ENCODE measurements at places on chromosomes 5 and 9. TPM values are rescaled to one million over a fixed set of nuclear protein-coding genes. Genes with fewer than 3 reads are reported as not detected.

GRCh38 chr9:3475300-3476020, 50.3 kb downstream of the RFX3 start:
- no peak for DNase-seq

GRCh38 chr5:113271015-113271414, 163.8 kb downstream of the TSSK1B start:
- no peak for DNase-seq

DNA sequence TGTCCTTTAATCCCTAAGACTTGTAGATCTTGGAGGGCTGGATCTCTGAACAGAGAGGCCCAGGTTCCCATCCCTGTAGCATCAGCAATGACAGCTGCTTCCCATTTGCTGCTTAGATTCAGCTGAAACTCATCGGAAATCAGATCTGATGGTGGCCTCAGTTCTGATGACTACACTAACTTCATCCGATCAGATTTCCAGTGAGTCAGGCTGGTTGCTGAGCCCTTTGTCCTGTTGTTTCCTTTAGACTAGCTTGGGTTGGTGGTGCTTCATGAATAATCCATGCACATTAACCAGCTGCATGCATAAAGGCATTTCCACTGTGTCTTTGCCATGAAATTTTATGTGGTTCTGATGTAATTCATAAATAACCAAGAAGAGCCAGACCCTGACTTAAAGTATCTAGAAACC, 195.2 kb upstream of the TUT7 start:
- no peak for DNase-seq

GRCh38 chr9:34606905-34607304, 5.0 kb downstream of the RPP25L start:
- DNase-seq = no peak

FCN1 gene
- not detected for total RNA-seq

NUTM2G gene
- not detected for total RNA-seq

Measured in H4 (cell line).